Central memory CD8-positive, alpha-beta T cell (primary cell): ENCODE measurements at places on chromosomes 16 and 17.

- H3K27ac ChIP-seq: no peak overlapping the region
- no peaks in the 10 kb centered on the region for H3K4me1 ChIP-seq
- no peak for DNase-seq
Observed at GRCh38 chr17:79628861-79629547, 18.2 kb upstream of the RBFOX3 start.

DNA sequence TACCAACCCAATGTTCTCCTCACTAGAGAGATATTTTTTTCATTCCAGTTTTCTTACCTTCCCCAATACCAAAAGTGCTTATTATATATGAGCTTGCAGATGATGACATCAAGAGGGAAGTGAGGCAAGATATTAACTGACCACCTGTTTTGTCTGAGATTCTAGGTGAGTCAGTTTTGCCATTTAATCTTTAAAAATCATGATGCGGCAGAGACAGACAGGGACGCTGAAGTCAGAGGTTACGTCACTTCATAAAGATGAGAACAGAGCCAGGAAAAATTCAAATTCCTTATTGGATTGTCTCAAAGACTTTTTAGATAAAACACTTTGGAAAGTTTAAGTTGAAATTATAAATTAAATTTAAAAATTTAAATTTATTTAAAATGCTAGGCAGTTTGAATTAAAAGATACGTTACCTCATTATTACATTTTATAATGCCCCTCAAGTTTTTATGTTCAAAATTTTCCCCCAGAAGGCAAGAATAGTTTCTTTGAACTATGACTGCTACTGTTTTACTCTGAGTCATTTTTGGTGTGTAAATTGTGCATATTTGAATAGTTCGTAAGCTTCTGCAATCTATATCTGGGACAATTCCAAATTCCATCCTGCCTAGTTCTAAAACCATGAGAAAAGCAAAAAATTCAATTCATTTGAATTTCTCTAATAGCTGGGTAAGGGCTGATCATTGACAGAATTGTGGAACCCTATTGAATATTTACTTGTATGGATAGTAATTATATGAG, 839.6 kb upstream of the GOT2 start:
- H3K36me3 ChIP-seq: no peaks in the 10 kb centered on the region
- no peak overlapping the region for H3K4me3 ChIP-seq
- no peak for DNase-seq
- no peaks in the 10 kb centered on the region for H3K4me1 ChIP-seq

- no peaks in the 10 kb centered on the region for H3K27me3 ChIP-seq
- DNase-seq: no peak
- no peak overlapping the region for H3K4me3 ChIP-seq
- no peak overlapping the region for H3K27ac ChIP-seq
- H3K36me3 ChIP-seq: no peaks in the 10 kb centered on the region
Observed at GRCh38 chr17:70261170-70261569, 91.8 kb downstream of the KCNJ2 start.

GRCh38 chr17:61837175-61838051, 25.9 kb downstream of the BRIP1 start:
- no peak overlapping the region for H3K27ac ChIP-seq
- DNase-seq: peak; percentile 26
- H3K4me3 ChIP-seq: no peak overlapping the region
- no peaks in the 10 kb centered on the region for H3K27me3 ChIP-seq
- H3K36me3 ChIP-seq: peaks cover 4% of the 10 kb centered on the region

- no peaks in the 10 kb centered on the region for H3K4me1 ChIP-seq
- H3K36me3 ChIP-seq: peaks cover 2% of the 10 kb centered on the region
- H3K27ac ChIP-seq: no peak overlapping the region
- H3K27me3 ChIP-seq: peaks cover 5% of the 10 kb centered on the region
- no peak for DNase-seq
Observed at GRCh38 chr17:43601280-43602039, 55.3 kb upstream of the ETV4 start.
